ENCODE measurements at places on chromosomes 2 and 18.

GRCh38 chr2:148515976-148516375, 128.6 kb upstream of the EPC2 start:
- no peak for DNase-seq
- H3K4me1 ChIP-seq = peaks cover 10% of the 10 kb centered on the region
- no peaks in the 10 kb centered on the region for H3K27me3 ChIP-seq
- no peak overlapping the region for H3K27ac ChIP-seq
- no peaks in the 10 kb centered on the region for H3K36me3 ChIP-seq
- H3K4me3 ChIP-seq = no peak overlapping the region

DNA sequence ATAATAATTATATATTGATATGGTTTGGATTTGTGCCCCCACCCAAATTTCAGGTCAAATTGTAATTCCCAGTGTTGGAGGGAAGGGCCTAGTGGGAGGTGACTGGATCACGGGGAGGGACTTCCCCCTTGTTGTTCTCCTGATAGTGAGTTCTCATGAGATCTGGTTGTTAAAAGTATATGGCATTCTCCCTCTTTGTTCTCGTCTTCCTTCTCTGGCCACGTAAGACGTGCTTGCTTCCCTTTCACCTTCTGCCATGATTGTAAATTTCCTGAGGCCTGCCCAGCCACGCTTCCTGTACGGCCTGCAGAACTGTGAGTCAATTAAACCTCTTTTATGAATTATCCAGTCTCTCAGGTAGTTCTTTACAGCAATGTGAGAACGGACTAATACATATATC, 88.3 kb downstream of the ROCK2 start:
- H3K4me1 ChIP-seq = no peaks in the 10 kb centered on the region
- H3K4me3 ChIP-seq = no peak overlapping the region
- no peaks in the 10 kb centered on the region for H3K27me3 ChIP-seq
- H3K36me3 ChIP-seq = no peaks in the 10 kb centered on the region
- no peak overlapping the region for H3K27ac ChIP-seq

- H3K4me3 ChIP-seq = no peak overlapping the region
- no peak overlapping the region for H3K27ac ChIP-seq
- DNase-seq = no peak
- no peaks in the 10 kb centered on the region for H3K27me3 ChIP-seq
- no peaks in the 10 kb centered on the region for H3K36me3 ChIP-seq
- H3K4me1 ChIP-seq = no peaks in the 10 kb centered on the region
These were observed 560.4 kb upstream of the KLHL29 start for GRCh38 chr2:22824618-22825017.

GRCh38 chr2:36731941-36732672, 35.6 kb downstream of the VIT start:
- H3K27me3 ChIP-seq = peaks cover 7% of the 10 kb centered on the region
- DNase-seq = no peak
- H3K36me3 ChIP-seq = no peaks in the 10 kb centered on the region
- no peak overlapping the region for H3K4me3 ChIP-seq
- no peak overlapping the region for H3K27ac ChIP-seq

DNA sequence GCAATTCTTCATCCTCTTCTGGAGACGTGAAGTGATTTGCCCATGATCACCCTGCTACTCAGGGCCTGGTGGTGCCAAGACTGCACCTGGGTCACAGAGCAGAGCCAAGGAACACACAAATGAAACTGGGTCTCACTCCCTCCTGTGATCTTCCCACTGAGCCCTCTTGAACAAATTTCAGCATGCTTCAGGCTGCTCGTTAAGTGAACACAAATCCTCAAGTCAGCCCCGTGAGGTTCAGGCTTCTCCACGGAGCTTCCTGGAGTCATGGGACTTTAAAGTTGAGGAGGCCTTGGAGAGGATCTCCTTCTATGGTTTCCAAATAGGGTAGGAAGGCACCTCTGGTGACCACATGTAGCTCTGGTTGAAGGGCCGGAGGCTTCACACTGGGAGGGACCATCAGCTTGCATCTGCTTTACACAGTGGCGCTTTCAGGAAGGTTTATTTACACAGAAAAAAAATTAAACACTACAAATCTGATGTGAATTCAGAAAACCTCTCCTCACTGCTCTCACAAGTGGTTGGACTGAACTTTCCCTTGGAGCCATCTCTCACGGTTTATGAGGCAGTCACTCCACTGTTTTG, 255.4 kb downstream of the LOXHD1 start:
- H3K36me3 ChIP-seq = no peaks in the 10 kb centered on the region
- H3K27me3 ChIP-seq = peaks cover 11% of the 10 kb centered on the region
- no peak overlapping the region for H3K27ac ChIP-seq
- H3K4me1 ChIP-seq = peaks cover 5% of the 10 kb centered on the region
- DNase-seq = no peak

GRCh38 chr2:20425884-20426283, 21.0 kb upstream of the RHOB start:
- H3K4me1 ChIP-seq = no peaks in the 10 kb centered on the region
- no peak for DNase-seq
- no peak overlapping the region for H3K4me3 ChIP-seq
- H3K27ac ChIP-seq = no peak overlapping the region
- no peaks in the 10 kb centered on the region for H3K27me3 ChIP-seq

DNA sequence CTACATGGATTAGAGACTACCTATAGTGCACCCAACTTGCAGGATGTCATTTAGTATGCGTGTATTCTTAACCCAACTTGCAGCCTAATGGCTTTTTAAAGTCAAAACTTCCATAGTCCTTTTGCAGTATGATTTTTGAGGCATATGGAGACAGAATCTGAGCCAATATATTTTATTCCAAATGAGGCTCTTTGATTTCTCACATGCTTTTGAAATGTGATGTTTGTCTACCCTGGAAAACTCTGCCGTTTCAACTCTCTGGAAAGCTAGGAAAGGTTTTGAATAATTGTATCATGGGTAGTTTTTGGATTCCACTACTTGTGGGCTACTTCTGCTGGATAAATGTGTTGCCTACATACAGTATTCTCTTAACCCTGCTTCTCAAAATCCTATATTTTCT, 206.6 kb downstream of the ZNF385B start:
- H3K27me3 ChIP-seq = no peaks in the 10 kb centered on the region
- no peaks in the 10 kb centered on the region for H3K4me1 ChIP-seq
- H3K27ac ChIP-seq = no peak overlapping the region
- H3K36me3 ChIP-seq = no peaks in the 10 kb centered on the region
- no peak for DNase-seq

- H3K27me3 ChIP-seq = no peaks in the 10 kb centered on the region
- H3K4me1 ChIP-seq = no peaks in the 10 kb centered on the region
- H3K4me3 ChIP-seq = no peak overlapping the region
- no peaks in the 10 kb centered on the region for H3K36me3 ChIP-seq
- DNase-seq = no peak
- no peak overlapping the region for H3K27ac ChIP-seq
These were observed 472.5 kb downstream of the PID1 start for GRCh38 chr2:228798458-228799207.
